ENCODE measurements at places on chromosomes 4 and X.

DNA sequence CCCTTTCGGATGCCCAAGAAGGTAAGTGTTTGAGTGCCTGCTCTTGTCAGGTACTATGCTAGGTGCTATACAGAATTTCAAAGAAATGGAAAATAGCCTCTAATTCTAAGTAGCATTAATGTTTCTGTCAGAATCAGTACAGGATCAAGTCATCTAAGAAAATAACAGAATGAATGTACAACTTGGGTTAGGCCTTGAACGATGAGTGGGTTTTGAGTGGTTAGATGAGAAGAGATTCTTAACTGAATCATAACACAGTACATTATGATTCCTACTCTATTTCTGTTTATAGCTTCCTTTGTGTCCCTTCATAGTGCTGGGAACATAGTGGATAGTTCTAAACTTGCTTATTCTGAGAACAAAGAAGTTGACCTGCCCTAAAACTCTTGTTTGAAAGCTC is 253.9 kb downstream of the GLUD2 start:
- no peak for DNase-seq

DNA sequence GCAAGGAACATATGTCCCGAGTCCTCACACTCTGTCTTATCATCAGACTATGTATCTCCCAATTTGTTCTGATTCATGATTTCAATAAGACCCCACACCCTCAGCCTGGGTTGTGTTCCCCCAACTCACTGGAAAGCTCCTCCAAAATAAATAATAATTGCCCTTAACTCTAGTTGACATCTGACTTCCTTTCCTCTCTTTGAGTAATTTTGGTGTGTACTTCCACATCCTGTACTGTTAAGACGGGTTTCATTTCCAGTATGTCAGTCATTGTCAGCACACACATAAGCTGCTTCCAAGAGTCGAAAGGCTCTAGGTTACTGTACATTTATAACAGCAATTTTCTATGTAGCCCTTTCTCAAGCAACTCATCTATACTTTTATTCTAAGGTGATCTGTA is 52.2 kb upstream of the C1QTNF7 start:
- no peak for DNase-seq

DNA sequence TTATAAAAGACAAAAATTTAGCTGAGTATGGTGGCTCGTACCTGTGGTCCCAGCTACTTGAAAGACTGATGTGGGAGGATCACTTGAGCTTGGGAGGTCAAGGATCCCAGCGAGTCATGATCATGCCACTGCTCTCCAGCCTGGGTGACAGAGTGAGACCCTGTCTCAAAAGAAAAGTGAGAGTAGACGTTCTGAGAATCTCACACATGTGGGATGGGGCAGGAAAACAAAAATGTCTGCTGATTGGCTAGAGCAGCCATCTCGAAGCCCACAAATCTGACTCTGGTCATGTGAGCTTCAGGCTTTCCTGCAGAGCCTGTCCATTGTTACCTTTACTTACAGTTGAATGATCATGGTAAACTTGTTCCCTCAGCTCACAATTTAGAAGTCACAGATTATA is 23.1 kb upstream of the SLC9A7 start:
- DNase-seq: no peak

- peak; percentile 64 for DNase-seq
Measured at GRCh38 chr4:67051000-67051789, 494.1 kb downstream of the CENPC start.

- DNase-seq: no peak
Measured at GRCh38 chrX:35150052-35150451, 207.5 kb downstream of the FAM47B start.

GRCh38 chr4:111070390-111070789 is 447.5 kb upstream of the PITX2 start:
- DNase-seq: no peak

GRCh38 chr4:163139048-163139447 is 27.6 kb downstream of the NAF1 start:
- DNase-seq: no peak

DNA sequence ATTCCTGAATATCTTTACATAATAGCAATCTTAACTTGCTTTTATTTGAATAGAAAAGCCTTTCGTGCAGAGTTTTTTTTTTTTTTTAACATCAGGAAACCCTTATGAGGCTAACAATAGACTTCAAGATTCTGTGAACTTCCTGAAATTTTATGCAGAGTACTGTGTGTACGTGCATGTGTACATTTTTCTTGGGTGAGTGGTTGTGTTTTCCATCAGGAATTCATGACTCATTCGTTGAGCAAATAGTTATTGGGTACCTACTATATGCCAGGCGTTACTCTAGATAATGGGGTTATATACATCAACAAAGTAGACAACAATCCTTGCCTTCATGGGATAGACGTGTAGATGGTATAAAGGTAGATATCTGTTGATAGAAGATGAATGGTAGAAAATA is 59.1 kb downstream of the MRPL1 start:
- DNase-seq: peak; percentile 89

DNA sequence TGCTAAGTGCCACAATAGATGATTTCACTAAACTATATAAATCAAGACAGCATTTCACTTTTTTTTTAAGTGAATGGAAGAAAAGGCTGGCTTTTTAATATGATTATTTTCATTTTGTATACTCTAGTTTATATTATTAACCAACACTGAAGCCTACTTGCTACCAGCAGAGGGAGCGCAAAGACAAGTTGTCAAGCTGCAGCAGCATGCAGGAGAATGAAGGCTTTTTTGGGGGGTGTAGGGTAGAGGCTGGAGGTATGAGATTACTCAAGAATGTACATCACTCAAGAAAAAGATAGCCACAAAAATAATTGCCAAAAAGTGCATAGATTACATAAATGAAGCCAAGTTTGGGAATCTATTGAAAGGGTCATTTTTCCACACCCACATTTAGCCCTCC is 519.5 kb downstream of the FGF13 start:
- peak; percentile 18 for DNase-seq

GRCh38 chrX:40733706-40734105 is 1.6 kb downstream of the MED14 start:
- no peak for DNase-seq

DNA sequence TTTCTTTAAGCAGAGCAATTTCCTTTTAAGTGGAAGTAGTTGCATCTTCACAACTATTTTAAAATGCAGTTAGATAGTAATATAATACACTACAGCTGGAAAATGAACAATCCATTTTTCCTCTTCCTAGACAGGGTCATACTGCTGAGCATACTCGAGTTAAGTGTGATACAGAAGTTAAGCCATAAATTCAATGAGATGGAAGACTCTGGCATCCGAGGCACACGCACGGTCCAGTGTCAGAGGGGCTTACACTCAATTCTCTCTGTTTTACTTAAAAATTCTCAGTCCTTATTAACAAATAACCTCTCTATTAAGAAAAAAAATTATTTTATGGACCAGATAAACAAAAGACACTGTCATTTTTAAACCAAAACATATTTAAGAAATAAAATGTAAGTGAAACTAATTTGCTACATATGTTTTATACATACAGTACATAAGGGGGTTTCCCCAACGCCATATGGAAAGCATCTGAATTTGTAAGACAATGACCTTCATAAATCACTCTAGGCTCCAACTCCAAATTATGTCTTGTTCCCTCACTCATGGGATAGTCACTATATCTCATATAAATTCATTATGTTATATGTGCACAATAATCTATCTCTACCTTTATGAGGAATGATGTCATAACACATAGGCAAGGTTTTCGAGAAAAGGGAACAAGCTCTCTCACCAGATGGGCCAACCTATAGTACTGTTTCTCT is 315.3 kb downstream of the PAPSS1 start:
- DNase-seq: no peak

DNA sequence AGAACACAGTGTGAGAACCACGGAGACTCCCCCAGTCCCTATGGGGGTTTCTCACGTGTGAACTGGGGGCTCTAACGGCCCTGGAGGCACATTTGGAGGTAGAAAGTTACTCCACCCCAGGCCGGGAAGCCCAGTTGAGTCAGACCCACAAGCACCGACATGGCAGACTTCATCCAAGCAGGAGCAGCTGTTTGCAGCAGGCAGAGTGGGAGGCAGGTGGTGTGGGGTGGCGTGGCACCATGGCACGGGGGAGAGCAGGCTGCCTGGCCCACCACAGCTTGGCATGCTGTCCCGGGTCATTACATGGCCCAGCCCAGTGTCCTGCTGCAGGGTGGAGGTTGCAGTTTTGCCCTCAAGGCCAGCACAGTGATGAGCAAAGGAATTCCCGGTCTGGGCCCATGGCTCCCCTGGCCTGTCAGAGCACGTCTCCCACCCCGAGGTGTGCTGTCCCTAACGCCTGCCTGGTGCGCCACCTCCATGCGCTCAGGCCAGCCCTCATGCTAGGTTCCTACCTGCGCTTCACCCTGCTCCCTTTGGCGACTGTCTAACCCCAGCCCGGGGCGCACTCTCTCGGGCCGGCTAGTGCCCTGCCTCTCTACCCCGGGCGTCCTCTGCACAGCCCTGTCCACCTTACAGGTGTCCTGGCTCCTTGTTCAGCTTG is 90.6 kb upstream of the AFAP1 start:
- DNase-seq: peak; percentile 76

DNA sequence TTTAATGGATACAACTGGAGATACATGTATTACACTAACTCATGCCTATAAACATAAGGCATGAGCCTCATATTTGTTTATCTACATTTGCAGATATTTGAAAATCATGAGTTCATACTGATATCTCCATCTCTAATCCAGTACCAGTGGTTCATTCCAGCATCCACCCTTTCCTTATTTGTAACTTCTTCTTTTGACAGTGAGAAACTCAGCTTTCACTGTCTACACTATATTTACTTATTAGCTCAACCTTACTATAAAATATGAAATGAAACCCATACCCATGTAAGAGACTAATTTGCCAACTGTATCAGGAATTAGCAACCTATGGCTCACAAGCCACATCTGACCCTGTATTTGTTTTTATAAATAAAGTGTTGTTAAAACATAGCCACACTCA is 161.9 kb upstream of the GPRIN3 start:
- no peak for DNase-seq

GRCh38 chr4:62156205-62156604 is 956.1 kb downstream of the ADGRL3 start:
- no peak for DNase-seq

GRCh38 chr4:5784021-5784420 is 73.0 kb downstream of the EVC start:
- DNase-seq: no peak

DNA sequence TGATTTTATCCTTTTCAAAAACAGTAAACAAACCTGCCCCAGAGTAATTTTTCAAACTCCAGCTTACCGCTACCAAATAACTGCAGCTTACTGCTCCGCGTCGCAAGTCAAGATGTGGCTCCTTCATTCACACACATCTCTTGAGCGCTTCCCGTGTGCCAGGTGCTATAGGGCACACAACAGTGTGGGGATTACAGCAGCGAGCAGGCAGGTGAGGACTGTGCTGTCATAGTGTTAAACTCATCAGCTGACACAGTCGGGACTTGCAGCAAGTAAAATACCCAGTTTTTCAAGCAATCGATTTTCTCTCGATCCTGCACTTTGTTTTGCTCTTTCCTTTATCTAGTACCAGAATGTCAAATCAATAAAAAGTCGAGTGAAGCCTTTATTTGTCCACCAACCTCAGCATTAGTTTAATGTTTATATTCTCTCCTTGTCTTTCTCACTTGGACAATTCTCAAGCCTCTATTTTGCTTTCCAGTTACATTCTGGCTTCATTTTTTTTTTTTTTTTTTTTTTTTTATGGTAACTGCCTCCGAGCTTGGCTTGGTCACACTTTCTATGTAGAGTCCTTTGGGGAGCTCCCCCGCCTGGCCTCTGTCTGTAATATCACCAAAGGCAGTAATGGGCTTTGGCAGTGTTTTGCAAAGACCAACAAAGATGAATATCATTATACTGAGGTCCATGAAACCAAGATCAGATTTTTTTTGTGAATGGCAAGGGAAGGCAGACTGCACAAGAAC is 8.3 kb upstream of the ASB5 start:
- peak; percentile 70 for DNase-seq

DNA sequence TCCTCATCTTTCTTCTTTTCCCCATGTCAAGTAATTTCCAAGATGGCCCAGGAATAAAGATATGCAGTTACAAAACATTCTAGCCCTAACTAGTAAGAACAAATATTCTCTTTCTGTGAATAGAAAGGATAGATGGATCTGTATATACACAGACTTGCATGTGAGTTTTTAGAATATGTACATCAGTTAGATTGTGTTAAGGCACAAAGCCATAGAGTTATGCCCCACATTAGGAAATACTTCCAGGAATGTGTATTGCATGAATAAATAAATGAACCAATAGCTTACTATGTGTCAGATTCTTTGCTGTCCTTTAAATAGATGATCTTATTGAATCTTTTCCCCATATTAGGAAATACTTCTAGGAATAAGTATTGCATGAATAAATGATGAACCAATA is 46.0 kb upstream of the TMPRSS11E start:
- peak; percentile 34 for DNase-seq

- peak; percentile 64 for DNase-seq
Measured at GRCh38 chr4:134024251-134024650, 177.3 kb downstream of the PABPC4L start.

- DNase-seq: no peak
Measured at GRCh38 chr4:1152290-1152689, 20.1 kb downstream of the SPON2 start.

DNA sequence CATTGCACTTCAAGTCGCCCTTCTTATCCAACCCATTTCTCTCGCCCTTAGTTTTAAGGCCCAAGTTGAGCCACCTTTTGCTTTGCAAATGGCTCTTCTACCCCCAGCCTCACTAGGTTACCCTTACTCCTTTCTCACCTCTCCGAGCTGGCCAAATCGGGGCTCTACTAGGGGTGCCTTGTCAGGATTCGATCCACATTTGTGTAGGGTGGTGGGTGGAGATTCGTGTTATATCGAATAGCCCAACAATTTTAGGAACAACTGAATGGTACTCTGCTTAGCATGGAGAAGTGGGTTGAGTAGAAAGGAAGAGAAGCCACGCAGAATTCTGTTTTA is 3.5 kb downstream of the SLIT2 start:
- no peak for DNase-seq

- DNase-seq: no peak
Measured at GRCh38 chr4:118586357-118586790, 98.8 kb upstream of the METTL14 start.

GRCh38 chrX:21606002-21606401 is 52.1 kb downstream of the KLHL34 start:
- no peak for DNase-seq

- DNase-seq: peak; percentile 63
Measured at GRCh38 chr4:23324021-23324690, 565.7 kb downstream of the PPARGC1A start.
